ENCODE measurements at places on chromosomes 12 and 14.

- DNase-seq, result no peak
Measured at GRCh38 chr14:63939006-63939270, 86.1 kb downstream of the SYNE2 start.

DNA sequence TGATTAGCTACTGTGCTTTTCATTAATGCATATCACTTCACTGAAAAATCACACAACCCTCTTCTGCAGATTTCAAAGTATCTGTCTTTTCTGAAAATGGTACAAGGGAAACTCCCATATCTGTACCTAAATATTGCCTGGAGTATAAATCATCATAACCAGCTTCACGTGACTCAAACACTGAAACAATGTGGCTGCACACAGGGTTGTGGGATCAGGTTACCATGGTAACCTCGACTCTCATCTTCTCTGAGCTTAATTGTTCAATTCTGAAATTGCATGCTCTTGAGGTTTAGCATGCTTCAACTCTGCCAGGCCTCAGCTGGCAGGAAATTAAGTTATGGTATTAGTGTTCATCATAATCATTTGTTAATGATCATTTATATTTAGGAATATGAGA lies 77.5 kb upstream of the CPSF6 start:
- no peak for DNase-seq

GRCh38 chr12:26768611-26769603 lies 64.1 kb downstream of the ITPR2 start:
- DNase-seq, result no peak

DNA sequence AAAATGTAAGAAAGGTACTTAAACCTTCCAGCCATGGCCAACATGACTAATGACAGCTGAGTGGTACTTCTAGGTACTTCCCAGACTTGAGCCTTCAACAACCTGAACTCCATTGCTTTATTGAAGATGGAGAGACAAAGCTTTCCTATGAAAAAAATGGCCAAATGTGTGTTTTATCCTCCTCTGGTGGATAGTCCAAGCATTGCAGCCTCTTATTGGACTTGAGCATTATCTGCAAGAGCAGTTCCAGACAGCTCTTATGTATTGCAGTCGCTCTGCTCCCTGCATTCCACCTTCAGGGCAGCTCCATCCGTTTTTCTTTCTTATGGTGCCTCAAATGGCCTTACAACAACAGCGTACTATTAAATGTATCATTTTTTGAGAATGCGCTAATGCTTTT lies 588.2 kb downstream of the NRXN3 start:
- peak; percentile 27 for DNase-seq

GRCh38 chr14:67764496-67764895 lies 51.9 kb downstream of the ZFYVE26 start:
- DNase-seq, result no peak

DNA sequence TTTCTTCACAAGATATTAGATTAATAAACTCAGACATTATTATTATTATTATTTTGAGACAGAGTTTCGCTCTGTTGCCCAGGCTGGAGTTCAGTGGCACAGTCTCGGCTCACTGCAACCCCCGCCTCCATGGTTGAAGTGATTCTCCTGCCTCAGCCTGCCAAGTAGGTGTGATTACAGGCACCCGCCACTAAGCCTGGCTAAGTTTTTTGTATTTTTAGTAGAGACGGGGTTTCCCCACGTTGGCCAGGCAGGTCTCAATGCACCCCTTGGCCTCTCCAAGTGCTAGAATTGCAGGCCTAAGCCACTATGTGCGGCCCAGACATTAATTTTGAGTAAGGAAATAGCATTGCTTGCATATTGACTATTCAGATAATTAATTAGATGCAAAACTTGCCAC lies 554.9 kb upstream of the LRFN5 start:
- DNase-seq, result no peak

DNA sequence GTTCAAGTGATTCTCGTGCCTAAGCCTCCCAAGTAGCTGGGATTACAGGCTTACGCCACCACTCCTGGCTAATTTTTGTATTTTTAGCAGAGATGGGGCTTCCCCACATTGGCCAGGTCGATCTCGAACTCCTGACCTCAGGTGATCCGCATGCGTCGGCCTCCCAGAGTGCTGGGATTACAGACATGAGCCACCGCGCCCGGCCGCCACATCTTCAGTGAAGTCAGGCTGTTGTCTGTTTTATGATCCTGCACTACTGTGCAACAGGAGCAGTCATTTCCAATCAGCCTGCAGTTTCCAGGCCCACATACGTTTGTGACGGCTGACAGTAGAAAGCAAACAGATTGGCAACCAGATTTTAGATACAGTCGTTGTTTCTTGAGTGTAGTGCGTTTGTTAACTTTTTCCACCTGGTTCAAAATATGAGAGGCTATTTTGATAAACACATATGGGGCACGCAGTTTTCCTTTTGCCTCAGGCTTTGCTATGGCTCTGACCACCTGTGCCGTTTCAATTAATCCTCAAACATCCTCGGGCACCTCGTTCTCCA lies 74.8 kb downstream of the LGMN start:
- no peak for DNase-seq

DNA sequence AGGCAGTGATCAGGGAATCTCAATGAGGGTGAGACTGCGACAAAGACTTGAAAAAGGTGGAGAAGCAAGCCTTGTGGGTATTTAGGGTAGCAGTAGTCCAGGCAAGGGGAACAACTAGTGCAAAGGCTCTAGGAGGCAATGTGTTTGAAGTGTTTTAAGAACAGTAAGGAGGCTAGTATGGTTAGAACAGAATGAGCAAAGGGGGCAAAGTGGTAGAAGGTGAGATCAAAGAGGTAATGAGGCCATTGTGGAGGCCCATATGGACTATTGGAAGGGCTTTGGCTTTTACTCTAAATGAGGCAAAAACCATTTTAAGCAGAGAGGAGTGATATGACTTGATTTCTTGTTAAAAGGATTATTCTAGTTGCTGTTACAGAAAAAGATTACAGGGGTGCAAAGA lies 16.8 kb downstream of the HIF1A start:
- DNase-seq, result no peak

DNA sequence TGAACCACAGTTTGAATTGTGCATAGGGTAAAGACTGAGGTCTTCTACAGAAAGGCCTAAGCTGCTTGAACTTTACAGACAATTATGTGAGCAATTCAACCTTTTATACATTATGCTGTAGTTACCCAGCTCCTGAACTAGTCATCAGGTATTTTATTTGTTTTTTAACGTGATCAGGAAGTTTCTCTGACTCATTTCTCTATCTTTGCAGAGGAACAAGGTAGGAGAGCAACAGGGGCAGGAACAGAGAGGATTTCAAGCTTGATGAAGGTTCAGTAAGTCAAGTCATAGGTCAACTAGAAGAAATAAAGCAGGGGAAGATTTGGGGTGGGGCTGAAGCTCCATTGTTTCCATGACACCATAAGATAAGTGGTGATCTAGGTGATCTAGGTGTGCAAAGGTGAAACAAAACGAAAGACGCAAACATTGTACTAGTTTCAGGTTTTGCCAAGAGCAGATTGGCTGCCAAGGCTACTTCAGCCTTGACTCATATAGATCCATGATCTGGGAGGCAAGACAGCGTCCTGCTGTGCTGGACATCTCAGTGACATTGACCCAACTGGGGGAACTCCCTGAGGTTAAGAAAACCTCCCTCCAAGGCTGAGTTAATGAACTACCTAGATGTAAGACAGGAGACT lies 198.1 kb downstream of the DAD1 start:
- DNase-seq, result no peak

DNA sequence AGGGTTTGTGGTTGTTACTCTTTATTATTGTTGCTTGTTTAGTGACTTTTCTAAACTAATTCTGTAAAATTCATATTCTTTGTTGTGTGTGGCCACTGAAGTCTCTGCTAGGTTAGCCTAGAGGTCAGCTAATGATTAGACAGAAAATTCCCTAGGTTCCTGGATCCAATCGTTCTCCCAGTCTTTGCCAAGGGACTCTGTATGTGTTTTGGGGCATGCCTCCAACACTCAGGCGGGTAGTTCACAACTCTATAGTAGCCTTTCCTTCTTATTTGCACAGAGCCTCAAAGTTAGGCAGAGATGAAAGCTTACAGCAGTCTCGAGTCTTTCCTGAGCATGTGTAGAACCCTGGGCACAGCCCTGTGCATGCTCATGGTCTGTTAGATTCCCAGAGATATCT lies 32.7 kb upstream of the RIN3 start:
- DNase-seq, result no peak

GRCh38 chr12:48454667-48455066 lies 17.7 kb upstream of the ANP32D start:
- peak; percentile 37 for DNase-seq

DNA sequence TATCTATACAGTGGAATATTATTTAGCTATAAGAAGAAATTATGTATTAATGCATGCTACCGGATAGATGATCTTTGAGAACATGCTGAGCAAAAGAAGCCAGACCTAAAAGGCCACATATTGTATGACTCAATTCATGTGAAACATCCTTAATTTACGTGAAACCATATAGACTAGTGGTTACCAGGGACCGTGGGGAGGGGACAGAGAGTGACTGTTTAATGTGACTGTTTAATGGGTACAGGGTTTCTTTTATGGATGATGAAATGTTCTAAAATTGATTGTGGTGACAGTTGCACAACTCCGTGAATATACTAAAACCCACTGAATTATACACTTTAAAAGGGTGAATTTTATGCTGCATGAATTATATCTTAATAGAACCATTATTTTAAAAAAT lies 8.5 kb upstream of the BCL7A start:
- DNase-seq, result no peak

DNA sequence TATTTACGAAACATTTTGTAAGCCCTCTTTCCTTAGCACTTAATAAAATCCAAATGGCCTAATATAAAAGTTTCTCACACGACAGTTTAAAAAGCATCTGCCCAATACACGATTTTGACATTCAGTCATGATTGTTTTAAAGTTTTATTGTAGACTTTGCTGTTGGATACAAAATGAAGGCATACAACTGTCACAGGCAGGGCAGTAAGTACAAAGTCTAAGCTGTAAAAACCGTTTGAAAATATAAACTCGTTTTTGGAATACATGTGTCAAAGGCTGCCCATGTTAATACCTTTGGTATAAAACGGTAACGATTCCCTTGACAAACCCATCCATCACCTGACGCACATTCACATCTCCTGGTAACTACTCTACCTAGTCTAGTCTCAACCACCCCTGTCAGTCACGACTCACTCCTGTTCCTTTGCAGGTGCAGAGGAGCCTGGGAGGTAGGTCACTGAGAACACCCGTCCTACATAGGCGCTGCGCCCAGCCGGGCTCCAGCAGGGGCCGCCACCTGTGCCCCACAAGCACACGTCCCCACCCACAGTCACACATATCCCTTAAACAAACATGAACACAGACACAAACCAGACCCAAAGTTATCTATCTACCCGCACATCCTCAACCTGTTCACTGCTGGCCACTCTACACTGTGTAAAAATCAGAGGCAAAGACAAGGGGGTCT lies 27.1 kb downstream of the KCTD10 start:
- no peak for DNase-seq

DNA sequence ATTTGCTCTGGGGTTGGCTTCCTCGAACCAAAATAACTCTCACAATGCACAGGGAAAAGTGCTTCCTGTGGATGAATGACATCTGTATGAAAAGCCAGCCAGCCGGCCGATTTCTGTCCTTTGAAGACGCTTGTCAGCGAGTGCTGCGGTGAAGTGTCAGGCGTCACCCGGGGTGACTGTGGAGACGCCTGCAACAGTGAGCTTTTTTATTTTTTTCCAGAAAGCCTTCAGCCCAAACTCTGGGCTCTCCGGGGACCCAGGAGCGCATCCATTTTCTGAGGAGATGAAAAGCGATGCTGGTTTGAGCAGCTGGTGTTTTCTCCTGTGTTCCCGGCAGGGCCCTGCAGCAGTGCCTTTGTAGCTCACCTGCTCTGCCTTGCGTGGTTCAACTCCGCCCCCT lies 147.9 kb upstream of the MYL2 start:
- no peak for DNase-seq

DNA sequence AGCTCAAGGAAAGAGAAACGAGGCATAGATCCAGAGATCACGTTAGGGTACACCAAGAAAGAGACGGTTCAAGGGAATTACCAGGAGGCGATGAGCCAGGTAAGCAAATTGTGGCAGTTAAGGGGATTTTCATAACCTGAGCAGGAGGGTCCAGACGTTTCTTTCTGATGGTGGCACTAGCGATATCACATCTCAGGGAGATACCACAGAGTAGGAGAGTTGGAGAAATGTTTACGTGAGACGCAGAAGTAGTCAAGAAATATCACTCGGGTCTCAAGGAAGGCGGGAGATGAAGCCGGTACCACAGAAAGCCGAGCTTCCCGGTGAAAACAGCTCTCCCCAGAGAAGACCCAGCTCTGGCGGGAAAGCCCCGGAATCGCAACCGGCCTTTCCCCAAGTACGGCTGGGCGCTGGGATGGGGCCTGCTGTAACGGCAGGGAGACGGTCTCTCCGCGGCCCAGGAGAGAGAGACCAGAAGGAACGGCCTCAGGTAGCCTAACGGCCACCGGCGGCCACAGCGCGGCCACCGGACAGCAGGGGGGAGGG lies 485 bp downstream of the SENP1 start:
- DNase-seq, result no peak

DNA sequence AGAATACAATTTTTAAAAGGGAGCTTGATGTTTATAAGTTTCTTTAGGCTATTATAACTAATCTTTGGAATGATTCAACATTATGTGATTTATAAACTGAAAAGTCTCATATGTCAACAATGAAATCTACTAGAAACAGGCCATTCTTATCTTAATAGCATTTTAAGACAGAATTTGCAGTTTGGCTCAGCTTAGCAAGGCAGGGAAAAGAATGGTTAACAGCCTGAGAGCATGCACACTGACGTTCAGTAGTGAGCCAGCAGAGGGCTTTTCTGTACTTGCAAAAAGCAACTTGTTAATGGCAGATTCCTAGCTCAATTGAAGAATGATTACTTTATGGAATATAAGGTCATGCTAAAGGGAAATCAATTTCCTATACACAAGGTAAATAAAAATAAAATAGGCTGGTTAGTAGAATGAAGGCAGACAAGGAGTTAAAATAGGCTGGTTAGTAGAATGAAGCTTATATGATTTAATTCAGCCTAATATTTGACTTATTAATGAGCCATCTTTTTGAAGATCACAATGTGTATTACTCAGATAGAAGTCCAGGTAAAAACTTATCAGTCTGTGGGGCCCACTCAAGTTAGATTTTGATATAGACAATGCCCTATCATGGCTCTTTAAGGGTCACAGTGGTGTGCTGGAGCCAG lies 95.9 kb downstream of the OTOGL start:
- peak; percentile 63 for DNase-seq

- DNase-seq, result peak; percentile 40
Measured at GRCh38 chr12:102480406-102480805, at the start of gene IGF1. IGF1 (minus strand) TSS chr12:102480563; CDS start chr12:102480381, 182 bp downstream.

DNA sequence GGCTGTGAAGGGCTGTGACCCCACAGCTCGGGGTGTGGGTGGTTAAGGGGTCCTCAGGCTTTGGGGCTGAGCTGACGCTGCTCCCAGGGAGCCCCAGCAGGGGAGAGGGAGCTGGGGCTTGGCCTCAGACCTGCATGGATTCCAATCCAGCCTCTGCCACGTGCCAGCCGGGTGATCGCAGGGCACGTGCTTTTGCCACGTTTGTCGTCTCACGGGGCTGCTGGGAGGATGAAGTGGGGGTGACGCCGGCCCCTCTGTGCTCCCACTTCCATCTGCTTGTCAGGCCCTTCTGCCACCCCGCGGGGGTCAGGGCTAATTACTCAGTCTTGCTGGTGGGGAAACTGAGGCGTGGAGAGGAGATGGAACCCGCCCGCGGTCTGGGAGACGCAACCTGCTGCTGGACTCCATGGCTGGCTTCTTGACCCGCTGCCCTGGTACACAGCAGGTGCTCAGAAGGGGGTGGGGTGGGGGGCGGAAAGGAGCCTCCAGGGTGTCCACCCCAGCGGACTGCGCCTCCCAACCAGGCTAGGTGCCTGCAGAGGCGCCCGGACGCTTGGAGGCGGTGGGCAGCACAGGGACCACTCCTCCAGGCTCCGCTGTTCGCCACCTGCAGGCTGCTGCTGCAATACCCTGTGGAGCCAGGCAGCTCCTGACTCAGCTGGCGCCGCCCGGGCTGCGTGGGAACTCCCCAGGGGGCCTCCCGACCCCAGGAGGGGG lies 36.4 kb upstream of the PRIMA1 start:
- no peak for DNase-seq
